ENCODE measurements at places on chromosomes 2 and 18. TPM values are rescaled to one million over a fixed set of nuclear protein-coding genes. Genes with fewer than 3 reads are reported as not detected.

GRCh38 chr2:53188851-53189510, 578.6 kb upstream of the CHAC2 start:
- no peak for DNase-seq
- no peak overlapping the region for H3K4me3 ChIP-seq
- H3K27ac ChIP-seq, result no peak overlapping the region

DNA sequence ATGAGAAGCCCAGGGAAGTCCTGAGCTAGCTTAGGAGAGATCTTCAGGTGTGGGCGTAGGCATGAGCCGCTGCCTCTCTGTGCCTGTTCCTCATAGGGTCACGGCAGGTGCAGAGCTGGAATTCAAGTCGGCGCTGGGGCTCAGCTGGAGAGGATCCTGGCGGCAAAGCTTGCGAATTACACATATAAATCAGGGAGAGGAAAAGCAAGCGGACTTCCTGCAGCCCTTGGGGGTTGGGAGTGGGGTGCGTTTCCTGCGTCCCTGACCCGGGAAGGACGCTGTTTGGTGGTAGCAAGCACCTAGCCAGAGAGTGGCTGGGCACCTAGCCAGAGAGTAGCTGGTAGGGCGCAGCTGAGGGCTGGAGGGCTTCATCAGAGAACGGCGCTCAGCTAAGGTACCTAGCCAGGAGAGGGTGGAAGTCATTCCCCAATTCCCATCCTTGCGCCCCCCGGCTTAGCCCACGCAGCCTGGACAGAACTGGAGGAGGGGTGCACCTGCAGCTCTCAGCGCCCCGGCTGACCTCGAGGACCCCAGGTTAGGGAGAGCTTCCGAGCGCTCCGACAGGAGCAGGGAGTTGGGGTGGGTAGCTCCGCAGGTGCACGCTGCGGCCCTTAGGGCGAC, 459 bp upstream of the EFR3B start:
- no peaks in the 10 kb centered on the region for H3K36me3 ChIP-seq
- peaks cover 21% of the 10 kb centered on the region for H3K4me1 ChIP-seq
- peak; percentile 27 for DNase-seq
- peaks cover 12% of the 10 kb centered on the region for H3K27me3 ChIP-seq
- no peak overlapping the region for H3K4me3 ChIP-seq
- no peak overlapping the region for H3K27ac ChIP-seq

DNA sequence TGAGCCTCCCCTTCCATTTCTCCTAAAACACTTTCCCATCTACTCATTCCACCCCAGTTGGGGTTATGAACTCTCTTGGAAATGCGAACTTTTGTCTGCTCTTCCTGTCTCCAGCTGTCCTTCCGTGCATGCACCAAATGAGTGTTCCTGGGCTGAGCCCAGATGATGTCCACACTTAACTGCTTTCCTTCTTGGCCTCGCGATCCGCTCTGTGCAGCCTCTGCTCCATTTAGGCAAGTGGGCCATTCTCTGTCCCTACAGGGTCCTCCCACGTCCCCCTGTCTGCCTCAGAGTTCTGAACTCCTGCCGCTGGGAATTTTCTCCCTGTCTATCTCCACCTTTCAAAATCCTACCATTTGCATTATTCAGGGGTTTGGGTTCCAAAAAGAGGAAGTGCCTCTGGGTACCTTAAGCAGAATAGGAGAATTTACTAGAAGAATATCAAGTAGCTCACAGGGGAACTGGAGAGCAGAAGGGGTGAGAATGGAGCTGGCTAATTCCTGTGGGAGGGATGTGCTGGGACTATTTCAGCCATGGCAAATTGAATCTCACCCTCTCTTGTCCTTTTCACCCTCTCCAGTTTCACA, 4.7 kb upstream of the NCK2 start:
- peaks cover 18% of the 10 kb centered on the region for H3K4me1 ChIP-seq
- peaks cover 1% of the 10 kb centered on the region for H3K36me3 ChIP-seq
- no peak overlapping the region for H3K27ac ChIP-seq
- no peak for DNase-seq

Gene PPP3R1
- total RNA-seq, result 26.5 TPM

Gene DLX2
- not detected for total RNA-seq

Gene HJURP
- total RNA-seq, result 73.2 TPM

Gene STON1
- total RNA-seq, result 8.8 TPM

Gene GMCL1
- total RNA-seq, result 12.4 TPM
